Liver (tissue), 10 donors: ENCODE measurements at places on chromosomes 2 and 18. TPM values are rescaled to one million over a fixed set of nuclear protein-coding genes. Genes with fewer than 3 reads are reported as not detected.

DNA sequence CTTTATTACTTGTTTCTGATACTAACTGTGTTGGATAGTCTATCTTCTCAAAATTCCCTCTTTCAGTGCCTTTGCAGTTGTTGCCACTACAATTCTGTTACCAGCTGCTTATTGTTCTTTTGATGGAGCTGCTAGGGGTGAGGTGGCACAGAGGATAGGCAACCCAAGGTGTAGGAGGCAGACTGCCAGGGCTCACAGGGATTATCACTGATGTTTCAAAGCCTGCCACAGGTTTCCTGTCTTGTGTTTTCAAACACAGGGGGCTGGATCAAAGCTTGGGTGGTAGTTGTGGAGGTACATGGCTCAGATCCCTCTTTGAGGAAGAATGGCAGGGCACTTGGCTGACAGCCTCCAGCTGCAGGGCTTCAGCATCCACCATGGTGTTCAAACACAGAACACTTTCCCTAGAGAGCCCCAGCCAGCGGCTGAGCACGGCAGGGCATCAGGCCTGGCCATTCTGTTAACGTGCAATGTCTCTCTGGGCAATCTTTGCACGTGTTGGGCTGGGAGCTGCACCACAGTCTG lies 87.1 kb downstream of the POLE4 start:
- H3K27ac ChIP-seq = no peak overlapping the region
- H3K4me3 ChIP-seq = no peak overlapping the region
- H3K27me3 ChIP-seq = no peaks in the 10 kb centered on the region
- H3K4me1 ChIP-seq = no peaks in the 10 kb centered on the region
- H3K36me3 ChIP-seq = peaks cover 1% of the 10 kb centered on the region

DNA sequence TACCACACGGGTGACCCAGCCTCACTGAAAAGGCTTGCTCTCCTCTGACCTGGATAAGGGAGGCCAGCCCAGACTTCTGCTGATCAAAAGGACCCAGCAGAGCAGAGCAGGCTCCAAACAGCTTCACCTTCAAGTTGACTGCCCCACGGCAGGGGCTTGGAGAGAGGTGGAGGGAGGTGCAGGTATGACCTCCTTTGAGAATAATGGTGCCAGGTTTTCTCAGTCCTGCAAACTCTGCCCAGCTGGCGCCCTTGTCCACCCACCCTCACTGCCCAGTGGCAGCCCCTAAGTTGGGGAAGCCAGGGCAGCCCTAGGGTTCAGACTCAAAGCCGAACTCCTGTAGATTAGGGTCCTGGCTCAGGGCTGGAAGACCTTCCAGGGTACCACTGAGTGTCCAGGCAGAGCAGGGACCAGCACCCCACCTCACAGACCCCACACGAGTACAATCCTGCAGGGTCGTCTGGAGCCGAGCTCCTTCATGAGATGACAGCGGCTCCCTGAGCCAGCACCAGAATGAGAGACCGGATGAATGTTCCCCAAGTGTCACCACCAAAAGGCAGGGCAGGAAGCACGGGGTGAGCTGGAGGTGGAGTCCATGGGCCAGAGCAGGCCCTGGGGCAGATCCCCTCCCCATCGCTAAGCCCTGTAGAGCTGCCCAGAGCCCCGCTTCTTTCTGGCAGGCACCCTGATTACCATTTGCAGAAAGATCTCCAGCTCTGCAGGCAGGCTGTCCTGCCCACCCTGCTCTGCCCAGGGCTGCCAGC lies 3.6 kb upstream of the GPC1 start:
- DNase-seq = no peak
- H3K4me3 ChIP-seq = no peak overlapping the region
- H3K4me1 ChIP-seq = peaks cover 7% of the 10 kb centered on the region
- no peaks in the 10 kb centered on the region for H3K27me3 ChIP-seq
- H3K36me3 ChIP-seq = no peaks in the 10 kb centered on the region
- no peak overlapping the region for H3K27ac ChIP-seq

The DNAJC5G gene
- not detected for total RNA-seq

DNA sequence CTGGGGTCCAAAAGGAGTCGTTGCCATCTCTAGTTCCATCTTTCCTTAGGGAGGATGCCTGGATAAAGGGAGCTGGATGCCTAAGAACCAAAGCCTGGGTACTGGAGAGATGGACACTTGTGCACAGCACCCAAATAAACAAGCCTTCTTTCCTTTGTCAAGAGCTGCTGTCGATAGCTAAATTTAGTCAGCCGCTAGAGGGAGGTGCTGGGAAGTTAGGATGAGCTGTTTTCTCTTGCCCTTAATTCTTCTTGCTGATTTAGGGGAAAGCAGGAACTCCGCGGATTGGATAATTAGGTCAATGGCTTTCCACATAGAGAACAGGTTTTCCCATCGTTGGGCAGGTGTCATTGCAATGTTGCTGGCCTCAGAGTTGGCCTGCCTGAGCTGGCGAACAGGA lies 30.9 kb upstream of the SERPINB12 start:
- H3K36me3 ChIP-seq = no peaks in the 10 kb centered on the region
- H3K27me3 ChIP-seq = no peaks in the 10 kb centered on the region
- no peak overlapping the region for H3K27ac ChIP-seq
- DNase-seq = no peak
- no peaks in the 10 kb centered on the region for H3K4me1 ChIP-seq
- no peak overlapping the region for H3K4me3 ChIP-seq
